ENCODE measurements at places on chromosomes 16 and 17.

DNA sequence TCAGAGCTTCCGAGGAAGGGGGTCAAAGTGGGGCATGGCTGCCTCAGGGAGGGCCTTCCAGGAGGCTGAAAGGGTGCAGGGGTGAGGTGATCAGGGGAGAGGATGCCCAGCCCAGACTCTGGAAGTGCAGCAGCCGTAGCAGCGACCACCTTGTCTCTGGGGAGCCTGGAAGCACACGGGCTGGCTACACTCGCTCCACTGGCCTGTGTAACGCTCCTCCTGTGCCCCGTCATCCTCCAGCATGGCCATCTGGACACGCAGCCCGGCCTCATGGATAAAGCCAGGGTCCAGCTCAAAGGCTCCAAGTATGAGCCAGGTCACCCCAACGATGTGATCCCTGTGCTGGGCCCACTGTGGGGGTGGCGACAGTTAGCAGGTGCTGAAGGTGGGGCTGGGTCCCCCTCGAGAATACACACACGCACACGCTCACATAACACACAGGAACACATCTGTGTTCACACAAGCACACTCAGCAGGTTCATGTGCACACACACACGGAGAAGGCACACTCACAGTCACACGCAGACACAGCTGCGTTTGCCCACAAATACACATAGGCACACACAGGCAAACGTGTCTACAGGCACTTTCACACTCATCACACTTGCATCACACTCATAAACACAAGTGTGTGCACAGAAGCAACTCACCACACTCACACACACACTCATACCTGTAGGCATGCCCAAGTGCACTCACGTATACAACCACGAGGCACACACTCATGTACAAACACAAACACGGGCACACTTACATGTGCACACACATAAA is 19.3 kb downstream of the POLR3K start:
- no peak for DNase-seq

GRCh38 chr17:68981288-68981687 is 26.1 kb upstream of the ABCA8 start:
- no peak for DNase-seq

GRCh38 chr17:10772425-10773380 is 31.2 kb downstream of the TMEM238L start:
- DNase-seq, result peak; percentile 6

DNA sequence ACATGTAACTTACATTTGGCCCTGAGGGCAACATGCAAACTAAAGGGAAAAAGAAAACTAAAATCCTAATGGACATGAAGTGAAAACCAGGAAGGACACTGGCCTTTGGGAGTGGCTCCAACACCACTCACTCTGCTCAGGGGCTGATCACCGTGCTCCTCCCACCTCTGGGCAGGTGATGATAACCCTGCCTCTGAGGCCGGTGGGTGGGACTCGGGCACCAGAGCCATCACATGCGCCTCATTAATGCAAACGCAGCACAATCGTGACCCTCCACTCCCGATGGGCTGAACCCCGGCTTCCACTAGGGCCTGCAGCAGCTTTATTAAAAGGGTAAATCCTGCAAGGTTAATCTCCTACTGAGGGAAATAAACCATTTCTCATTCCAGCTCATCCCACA is 4.7 kb downstream of the KLHDC4 start:
- DNase-seq, result no peak

- no peak for DNase-seq
Measured at GRCh38 chr17:48617471-48618255, 2.6 kb upstream of the HOXB8 start.

GRCh38 chr17:81238490-81238814 is 403 bp downstream of the TEPSIN start:
- no peak for DNase-seq

DNA sequence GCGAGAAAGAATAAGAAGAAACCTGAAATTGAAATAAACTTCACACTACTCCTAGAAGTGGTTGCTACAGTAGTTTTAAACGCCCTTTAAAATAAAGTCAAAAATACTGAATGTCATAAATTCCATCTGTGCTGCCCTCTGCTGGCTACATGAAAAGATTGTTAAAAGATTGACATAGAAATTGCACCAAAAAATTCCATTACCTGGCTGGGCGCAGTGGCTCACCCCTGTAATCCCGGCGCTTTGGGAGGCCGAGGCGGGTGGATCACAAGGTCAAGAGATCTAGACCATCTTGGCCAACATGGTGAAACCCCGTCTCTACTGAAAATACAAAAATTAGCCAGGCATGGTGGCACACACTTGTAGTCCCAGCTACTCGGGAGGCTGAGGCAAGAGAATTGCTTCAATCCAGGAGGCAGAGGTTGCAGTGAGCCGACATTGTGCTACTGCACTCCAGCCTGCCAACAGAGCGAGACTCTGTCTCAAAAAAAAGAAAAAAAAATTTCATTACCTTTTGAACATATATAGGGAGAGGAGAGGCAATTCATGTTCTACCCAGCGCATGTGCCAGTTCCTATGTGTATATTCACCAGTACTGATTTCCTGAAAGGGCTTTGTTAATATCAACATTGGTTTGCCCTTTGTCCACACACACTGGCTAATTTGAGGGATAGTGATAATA is 36.5 kb downstream of the CYTH1 start:
- DNase-seq, result no peak

DNA sequence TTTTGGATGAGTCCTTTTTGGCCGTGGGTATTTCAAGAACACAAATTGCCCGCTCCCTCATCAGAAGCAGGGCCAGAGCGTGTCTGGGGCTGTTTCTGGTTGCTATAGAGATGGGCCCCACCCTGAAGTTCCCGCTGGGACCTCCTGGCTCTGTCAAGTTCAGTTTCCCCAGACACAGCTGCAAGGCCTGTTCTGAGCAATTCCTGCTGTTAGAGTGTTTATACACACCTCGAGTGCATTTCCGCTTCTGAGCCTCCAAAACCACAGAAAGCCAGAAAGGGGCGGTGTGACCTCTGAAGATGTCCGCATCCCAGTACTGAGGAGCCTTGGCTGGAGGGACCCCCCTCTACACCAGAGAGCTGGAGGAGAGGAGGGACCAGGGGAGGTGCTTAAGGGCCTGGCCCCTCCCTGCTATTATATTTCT is 9.3 kb upstream of the WBP2 start:
- no peak for DNase-seq

GRCh38 chr17:27549251-27549893 is 81.6 kb upstream of the LGALS9 start:
- no peak for DNase-seq

GRCh38 chr17:36629252-36629847 is 28.0 kb downstream of the MRM1 start:
- peak; percentile 74 for DNase-seq

DNA sequence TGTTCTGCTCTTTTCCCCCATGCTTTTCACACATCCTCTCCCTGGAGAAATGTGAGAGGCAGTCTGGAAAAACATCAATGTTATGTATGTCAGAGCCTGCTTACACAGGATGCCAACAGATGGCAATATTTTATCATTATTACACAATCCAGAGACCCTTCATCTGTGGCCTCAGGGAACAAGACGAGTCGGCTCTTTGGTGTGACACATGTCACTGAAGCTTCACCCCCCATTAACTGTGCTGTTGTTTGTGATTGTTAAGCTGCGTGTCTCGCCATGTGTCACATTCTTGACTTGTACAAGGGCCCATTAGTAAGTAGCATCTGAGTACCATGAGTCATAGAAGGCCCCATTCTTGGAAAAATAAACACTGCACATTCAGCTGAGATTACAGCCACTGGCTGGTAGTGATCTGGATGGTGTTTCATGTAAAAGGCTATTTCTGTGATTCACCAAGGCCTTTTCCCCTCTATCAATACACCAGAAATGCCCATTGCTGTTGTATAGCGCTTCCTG is 682.1 kb upstream of the SOX9 start:
- DNase-seq, result no peak

GRCh38 chr17:69800870-69801269 is 274.2 kb upstream of the KCNJ16 start:
- no peak for DNase-seq

GRCh38 chr16:25065899-25066298 is 45.6 kb upstream of the LCMT1 start:
- DNase-seq, result no peak

- DNase-seq, result no peak
Measured at GRCh38 chr17:45175759-45176115, 14.1 kb downstream of the HEXIM2 start.

GRCh38 chr17:61255647-61256046 is 144.0 kb upstream of the TBX2 start:
- no peak for DNase-seq

- no peak for DNase-seq
Measured at GRCh38 chr16:67934306-67935100, 2.1 kb downstream of the PSMB10 start.

DNA sequence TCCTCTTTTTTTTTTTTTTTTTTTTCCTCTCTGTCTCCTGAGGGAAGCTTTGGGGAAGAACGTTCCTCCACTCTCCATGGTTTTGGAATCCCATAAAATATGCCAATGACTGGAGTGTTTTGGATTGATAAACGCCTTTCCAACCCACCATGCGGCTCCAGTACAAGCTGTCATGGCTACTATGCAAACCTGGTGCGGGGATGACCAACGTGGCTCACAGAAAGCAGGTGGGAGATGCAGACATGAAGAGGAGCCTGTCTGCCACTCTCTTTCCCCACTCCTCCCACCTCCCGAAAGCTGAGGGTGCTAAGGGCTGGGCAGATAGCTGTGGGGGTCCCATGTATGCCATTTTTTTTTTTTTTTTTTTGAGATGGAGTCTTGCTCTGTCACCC is 69.9 kb upstream of the SEC14L1 start:
- DNase-seq, result no peak

DNA sequence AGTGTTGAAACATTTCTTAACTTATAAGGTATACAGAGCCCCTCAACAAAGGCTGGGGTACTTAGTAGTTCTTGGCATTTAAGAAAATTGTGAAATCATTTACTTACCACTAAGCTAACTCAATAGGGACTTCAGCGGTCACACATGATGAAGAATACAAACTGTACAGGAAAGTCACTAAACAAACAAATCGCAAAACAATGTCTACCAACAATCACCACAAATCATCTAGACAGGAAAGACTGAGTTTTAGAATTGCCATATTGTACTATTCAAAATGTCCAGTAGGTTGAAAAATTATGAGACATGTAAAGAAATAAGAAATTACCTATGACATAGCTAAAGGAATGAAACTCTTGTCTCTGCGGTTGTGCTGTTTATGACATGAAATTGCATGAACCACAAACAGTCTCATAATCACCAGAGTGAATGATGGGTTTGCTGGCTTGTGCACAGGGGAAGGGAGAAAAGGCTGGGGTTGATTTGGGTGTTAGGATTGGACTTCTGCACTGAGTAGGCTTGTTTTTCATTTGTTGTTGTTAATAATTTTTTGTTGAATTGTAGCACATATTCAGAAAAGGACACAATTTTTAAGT is 441.1 kb upstream of the MON1B start:
- DNase-seq, result no peak

- no peak for DNase-seq
Measured at GRCh38 chr17:29962656-29963055, 21.2 kb downstream of the EFCAB5 start.

- no peak for DNase-seq
Measured at GRCh38 chr17:40097931-40098845, 2.2 kb downstream of the NR1D1 start.

All from stimulated activated CD4-positive, alpha-beta T cell treated with anti-CD3 and anti-CD28 coated beads, Interleukin-1b, Interleukin-23, amount 100 ng/mL, for 1 hour (primary cell).